ENCODE measurements at places on chromosomes 2 and 18.

DNA sequence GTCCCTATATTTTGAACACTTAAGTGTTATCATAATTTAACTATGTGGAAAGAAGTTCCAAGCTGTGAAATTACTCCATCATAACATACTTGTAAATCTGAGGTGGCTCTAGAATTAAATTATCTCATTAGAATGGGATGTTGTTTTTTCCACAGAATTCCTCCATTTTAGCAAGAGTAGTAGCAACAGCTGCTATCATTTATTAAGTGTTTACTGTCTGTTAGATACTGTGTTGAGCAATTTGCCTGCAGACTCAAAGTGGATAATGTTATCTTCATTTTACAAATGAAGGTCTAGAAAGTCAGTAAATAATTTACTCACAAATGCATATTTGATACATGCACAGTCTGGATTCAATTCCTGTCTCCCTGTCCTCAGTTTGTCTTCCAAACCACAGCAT lies 504.8 kb upstream of the NRP2 start:
- DNase-seq: no peak

DNA sequence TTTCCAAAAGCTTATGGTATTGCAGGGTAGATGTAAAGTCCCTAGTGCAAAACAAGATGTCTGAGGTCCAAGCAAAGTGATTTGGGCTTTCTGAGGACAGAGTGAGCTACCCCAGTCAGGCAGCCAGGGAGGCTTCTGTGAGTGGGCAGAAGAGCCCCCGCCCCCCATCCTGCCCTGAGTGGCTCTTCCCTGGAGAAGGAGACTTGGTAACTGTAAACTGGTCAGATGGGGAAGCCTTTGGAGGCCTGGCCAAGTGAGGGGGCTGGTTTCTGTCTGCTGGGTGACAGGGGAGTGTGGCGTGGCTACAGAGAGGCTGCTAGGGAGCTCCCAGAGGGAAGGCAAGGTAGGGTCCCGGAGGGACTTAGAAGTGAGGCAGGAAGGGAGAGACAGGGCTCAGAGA lies 181.3 kb upstream of the HAAO start:
- no peak for DNase-seq

- no peak for DNase-seq
Observed at GRCh38 chr2:18791172-18791797, 201.9 kb upstream of the NT5C1B start.

GRCh38 chr2:61420991-61421544 lies 49.8 kb downstream of the USP34 start:
- DNase-seq: no peak

DNA sequence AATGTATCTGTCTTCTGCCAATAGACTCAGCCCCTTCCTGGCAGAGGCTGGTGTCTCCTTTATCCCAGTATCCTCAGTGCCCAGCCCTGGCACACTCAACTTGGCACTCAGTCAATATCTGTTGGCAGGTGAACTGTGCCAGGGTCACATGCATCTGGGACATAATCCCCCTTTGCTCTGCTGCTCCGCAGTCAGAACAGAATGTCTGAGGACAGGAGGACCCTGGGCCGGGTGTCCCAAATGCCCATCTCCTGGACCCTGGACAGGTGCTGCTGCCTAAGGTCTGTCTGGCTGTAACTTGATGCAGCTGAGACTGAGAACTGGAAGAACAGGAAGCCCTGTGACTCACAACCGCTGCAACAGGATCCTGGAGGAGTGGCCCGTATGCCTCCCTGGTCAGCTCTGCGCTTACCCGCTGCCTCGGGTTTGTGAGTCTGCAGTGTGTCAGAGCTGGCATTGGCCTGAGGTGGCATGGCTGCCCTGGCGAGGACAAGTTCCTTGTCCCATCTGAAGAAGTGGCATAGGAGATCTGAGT lies 11.4 kb downstream of the HK2 start:
- peak; percentile 61 for DNase-seq

GRCh38 chr2:161147856-161148255 lies 12.4 kb upstream of the TANK start:
- DNase-seq: no peak

DNA sequence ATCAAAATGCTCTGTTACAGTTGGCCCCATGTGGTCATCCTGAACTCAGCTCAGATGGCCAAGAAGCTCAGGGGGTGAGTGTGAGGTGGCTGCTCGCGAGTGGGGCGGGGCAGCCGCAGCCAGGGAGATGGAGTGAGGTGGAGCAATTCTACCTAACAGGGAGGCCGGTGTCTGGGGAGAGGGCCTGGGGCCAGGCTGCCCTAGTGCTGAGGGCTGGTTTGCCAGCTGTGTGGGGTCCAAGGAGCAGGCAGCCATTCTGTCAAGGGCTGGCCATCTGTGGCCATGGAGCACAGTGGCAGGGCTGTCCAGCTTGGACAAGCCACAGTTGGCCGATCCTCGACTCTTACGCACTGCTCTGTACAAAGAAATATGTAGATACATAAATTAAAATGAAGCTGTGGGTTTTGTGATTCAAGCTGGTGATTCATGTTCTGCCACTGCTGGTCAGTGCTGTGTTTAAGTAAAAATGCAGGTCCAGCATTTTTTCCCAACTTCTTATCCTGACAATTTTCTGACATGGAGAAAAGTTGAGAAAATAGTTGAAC lies 82.1 kb downstream of the HS6ST1 start:
- DNase-seq: no peak

DNA sequence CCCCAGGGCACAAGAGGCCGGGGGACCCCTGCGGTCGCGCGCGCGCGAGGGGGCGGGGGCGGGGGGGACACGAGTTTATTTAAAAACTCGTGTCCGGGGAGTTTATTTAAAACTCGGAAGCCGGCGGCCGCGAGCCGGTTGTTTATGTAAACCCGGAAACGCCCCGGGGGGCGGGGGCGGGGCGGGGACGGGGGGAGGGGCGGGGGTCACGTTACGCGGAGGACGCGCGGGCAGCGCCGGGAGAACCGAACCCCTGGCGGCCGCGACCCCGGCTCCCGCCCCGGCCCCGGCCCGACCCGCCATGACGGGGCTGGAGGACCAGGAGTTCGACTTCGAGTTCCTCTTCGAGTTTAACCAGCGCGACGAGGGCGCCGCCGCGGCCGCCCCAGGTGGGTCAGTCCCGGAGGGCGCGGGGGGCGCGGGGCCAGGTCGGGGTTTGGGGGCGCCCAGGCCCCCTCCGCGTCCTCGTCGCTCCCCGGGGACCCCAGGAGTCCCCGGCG lies 4.4 kb downstream of the NFATC1 start:
- DNase-seq: no peak

DNA sequence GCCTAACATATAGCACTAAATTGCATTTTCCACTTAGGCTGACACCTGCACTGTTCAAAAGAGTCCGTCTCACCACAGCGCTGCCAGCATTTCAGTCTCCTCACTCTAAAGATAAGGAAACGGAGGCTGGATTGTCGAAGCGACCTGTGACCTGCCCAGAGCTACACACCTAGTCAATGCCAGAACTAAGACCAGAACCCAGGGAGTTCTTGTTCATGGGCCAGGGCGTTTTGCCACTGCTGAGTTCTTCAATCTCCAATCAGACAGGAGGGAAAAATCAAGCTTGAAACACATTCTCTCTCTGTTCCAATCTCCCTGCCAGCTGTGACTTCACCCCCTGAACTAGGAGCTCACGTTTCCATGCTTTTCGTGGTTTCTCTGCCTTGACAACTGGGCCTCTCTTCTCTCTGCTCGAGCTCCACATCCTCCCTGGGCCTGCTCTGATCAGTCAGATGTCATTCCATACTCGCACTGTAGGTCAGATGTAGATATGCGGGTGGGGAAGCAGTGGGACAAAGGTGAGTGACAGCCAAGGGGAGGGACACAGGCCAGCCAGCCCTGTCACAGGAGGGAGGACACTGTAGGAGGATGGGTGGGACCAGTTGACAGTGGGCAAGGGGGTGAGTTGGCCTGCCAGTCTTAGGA lies 221.1 kb upstream of the SMAD2 start:
- no peak for DNase-seq

DNA sequence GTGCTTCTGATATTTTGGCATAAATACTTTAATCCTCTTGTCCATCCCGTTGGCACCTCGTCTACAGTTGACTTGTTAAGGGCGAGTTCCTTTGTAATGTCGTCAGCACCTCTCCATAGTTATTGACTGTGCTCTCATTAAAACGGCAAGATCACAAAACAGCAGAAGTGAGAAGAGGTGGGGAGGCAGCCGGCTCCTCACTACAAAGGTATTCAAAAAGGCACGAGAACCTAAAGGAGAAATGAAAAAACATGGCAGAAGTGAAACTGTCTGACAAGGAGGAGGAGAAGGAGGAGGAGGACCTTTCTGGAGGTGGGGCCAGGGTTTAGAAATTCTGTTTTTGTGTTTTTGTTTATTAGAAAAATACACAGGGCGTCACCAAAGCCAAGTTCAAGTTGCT lies 235.6 kb downstream of the BCL11A start:
- DNase-seq: no peak

DNA sequence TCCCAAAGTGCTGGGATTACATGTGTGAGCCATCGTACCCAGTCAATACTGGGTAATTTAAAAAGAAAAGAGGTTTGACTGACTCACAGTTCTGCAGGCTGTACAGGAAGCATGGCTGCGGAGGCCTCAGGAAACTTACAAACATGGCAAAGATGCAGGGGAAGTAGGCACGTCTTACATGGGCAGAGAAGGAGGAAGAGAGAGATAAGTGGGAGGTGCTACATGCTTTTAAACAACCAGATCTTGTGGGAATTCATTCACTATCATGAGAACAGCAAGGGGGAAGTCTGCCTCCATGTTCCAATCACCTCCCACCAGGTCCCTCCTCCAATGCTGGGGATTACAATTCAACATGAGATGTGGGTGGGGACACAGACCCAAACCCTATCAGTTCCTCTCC lies 192.5 kb downstream of the ATAD2B start:
- DNase-seq: no peak

DNA sequence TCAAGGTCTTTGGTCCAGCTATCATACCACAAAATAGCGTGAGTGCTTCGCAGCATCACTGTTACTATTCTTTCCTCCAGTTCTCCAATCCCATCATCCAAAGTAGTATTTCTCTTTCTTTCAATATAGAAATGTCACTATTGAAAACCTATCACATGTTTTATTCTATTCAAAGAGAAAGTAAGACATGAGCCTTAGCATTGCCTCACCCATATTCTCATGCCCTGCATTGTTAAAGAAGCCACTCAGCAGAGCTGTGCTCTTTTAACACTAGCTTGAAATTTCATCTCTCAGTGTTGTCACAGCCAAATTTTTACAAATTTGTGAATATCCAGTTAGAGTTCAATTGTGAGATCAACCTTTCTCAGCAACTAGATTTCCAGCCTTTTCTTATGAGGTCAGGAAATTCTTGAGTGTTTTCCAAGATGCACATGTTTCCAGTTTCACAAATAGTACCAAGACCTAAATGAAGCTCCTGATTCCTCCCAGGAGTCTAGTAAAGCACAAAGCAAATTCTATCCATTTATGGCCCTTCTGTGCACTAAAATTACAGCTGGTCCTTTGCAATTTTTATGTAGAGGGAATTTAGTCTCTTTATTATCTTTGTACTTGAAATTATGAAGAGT lies 343.7 kb downstream of the SPAG16 start:
- DNase-seq: no peak

GRCh38 chr2:149901231-149901859 lies 313.8 kb upstream of the MMADHC start:
- DNase-seq: no peak

- no peak for DNase-seq
Observed at GRCh38 chr2:224209555-224210285, 170.6 kb upstream of the SERPINE2 start.
